Hematopoietic multipotent progenitor cell treated with erythropoietin and hydrocortisone succinate and interleukin-3 and kit ligand, for 17 days (in vitro differentiated cells): ENCODE measurements at places on chromosomes 11 and 22.
A peak's percentile ranks its signal among the peaks of the same experiment; 100 is the strongest.

DNA sequence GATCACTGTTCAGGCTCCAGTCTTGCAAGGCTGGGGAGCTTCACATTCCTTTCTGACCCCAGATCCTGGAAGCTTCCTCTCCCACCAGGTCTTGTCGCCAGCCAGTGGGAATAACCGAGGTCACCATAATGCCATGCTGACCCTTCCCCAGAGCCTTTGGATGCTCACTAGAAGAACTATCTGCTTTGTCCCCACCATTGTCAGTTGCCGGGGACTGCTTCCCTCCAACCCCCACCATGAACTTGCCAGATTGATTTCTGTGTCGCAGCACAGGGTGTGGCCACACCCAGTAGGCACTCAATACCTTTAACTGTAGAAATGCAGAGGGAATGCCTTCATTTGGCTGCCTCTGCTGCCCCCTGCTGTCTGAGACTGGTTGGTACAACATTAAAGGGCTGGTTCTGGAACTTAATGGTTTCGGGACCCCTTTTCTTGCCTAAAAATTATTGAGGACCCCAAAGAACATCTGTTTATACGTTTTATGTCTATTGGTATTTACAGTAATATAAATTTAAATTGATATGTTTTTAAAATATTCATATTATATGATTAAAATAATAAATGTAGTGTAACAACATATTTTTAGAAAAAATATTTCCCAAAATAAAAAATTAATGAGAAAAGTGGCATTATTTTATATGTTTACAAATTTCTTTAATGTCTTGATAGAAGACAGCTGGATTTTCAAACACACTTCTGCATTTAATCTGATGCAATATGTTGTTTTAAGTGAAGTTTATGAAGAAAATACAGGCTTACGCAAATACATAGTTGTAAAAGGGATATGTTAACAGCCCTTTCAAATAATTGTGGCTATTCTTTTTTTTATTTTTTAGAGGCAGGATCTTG is 6.7 kb upstream of the GDPD5 start:
- peak; percentile 95 for DNase-seq

DNA sequence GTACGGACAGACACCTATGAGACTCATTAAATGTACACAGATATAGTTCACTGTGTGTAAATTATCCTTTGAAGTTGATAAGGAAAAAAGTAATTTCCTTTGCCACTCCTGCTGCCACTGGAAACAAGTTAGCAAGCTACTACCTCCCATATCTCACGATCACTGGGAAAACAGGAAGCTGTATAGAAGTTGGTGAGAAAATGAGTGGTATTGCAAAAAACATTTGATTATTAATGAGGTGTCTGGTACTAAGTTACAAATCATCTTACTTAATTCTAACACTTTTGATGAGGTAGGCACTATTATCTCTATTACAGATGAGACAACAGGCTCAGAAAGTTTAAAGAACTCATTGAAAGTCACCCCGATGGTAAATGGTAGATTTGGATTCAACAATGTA is 68.5 kb downstream of the GAB2 start:
- DNase-seq, result no peak

DNA sequence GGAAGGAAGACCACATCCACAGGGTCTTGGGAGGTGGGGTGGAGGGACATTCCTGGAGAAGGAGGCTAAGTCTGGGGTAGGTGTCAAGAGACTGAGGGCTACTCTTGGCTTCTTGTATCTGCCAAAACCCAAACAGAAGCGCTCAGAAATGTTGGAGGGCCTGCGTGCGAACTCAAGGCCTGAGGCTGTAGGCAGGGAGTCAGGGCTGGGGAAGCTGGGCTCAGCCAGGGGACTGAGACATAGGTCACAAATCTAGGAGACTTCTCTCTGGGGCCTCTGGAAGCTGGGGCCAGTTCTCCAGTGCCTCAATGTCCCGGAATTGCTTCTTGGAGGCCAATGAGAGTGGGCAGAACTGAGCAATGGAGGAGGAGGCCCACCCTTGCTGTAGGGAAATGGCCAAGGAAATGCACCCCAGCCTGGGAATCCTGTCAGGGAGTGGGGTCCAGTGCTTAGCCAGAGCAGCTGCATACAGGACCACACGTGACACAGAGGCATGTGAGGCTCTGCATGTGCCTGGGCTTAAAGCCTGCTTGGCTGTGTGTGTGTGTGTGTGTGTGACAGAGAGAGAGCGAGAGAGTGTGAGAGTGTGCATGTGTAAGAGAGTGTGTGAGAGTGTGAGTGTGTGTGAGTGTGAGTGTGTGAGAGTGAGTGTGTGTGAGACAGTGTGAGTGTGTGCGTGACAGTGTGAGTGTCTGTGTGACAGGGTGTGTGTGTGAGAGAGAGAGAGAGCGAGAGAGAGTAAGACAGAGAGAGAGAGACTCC is 141.3 kb downstream of the ST3GAL4 start:
- DNase-seq, result no peak

GRCh38 chr11:44139565-44140330 is 44.3 kb downstream of the EXT2 start:
- DNase-seq, result no peak

- DNase-seq, result no peak
These were observed 15.6 kb downstream of the IGF2 start for GRCh38 chr11:2123628-2123960.

GRCh38 chr11:44110231-44110679 is 14.8 kb downstream of the EXT2 start:
- peak; percentile 50 for DNase-seq

GRCh38 chr11:62933750-62934495 is 12.8 kb upstream of the CHRM1 start:
- no peak for DNase-seq

DNA sequence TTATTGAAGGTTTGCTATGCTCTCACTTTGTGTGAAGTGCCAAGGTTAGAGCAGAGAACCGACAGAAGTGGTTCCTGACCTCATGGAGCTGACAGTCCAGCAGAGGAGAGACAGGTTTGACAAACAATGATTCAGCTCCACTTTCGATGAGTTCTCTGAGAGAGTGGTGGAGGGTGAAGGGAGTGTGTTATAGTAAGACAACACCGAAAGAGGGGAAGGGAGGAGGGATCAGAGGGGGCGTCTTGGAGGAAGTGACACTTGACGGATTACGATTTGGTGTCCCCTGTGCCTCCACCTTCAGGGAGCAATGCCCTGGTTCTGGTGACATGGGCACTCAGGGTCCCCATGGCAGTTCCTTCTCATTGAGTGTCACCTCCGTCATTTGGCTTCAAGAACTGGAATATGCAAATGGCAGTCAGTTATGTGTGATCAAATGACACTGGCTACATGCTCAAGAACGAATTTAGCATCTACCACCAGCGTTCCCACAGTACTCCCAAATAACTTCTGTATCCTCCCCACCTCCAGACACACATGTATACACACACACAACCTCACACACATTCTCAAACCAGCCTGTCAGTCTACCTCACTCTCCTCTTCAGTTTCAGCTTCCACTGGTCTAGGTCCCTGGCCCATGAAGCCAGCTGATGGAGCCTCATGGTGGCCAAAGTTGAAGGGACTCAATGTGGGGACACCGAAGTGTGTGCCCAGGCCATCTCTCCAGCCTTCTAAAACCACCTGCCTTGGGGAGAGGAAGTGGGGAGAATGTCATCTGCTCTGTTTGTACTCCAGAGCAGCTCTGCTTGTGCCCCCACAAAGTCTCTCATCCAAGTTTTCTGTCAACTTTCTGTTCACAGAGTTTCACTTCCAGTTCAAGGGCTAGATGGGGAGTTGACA is 31.4 kb upstream of the NUP160 start:
- DNase-seq, result no peak

DNA sequence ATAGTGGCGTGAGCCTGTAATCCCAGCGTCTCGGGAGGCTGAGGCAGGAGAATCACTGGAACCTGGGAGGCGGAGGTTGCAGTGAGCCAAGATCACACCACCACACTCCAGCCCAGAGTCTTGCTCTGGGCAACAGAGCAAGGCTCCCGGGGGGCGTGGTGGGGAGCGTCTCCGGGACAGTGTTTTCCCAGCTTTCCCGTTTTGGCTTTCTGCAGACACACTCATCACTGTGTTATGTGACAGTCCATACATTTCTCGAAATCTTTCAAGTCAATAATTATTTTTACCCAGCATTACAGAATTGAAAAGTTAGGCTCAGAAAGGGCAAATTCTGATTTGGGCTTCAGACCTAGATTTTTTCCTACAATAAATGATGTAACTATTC is 31.7 kb downstream of the NEAT1 start:
- no peak for DNase-seq

DNA sequence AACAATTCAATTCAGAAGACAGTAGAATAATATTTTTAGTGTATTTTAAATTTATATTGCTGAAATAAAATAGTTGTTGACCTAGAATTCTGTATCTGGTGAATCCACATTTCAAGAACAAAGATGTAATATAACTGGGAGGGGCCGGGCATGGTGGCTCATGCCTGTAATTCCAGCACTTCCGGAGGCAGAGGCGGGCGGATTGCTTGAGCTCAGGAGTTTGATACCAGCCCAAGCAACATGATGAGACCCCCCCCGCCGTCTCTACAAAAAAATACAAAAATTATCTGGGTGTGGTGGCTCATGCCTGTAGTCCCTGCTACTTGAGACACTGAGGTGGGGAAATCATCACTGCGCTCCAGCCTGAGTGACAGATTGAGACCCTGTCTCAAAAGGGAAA is 72.6 kb downstream of the CD82 start:
- no peak for DNase-seq
